ENCODE measurements at places on chromosomes 13 and 19.

DNA sequence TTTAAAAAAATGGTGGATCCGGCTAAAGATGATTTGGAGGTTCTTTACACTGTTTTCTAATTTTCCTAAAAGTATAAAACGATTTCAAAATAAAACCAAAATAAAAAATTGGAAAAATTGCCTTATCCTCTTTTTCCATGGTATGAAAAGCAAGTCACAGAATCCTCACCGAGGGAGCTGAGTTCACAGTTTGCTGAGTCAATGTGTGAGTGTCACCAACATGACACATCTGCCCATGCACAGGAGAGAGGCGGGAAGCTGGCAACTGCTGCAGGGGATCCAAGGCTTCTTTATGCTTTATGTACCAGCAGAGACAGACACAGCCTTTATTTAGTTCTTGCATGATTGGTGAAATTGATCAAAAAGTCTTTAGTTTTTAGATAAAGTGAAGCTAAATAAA lies 157.8 kb downstream of the TNFSF13B start:
- DNase-seq: no peak

DNA sequence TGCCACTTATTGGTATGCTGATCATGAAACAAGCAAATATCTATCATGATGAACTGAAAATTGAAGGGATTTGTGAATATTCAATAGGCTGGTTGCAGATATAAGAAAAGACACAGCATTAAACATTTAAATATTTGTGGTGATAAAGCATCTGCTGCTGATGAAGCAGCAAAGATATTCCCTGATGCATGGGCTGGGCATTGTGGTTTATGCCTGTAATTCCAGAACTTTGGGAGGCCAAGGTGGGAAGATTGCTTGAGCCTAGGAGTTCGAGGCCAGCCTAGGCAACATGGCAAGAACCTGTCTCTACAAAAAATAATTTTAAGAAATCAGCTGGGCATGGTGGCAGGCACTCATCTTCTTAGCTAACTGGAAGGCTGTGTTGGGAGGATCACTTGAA lies 54.5 kb downstream of the GPR180 start:
- DNase-seq: no peak

DNA sequence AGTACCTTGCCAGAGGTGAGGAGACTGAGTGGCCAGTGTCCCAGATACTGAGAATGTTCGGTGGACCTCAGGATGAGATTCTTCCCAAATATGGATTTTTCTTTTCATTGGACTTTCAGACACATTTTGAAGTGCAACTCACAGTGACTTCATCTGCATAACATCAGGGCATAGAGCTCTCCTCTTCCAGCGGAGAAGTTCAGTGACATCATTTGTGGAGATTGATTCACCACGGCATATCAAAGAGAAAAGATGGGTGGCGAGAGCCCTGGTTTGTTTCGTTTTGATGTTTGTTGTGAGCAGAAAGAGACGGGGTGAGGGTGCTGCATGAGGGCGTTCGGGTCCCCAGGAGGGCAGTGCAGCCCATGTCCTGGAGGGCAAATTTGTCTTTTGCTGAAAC lies 120.1 kb upstream of the GPR12 start:
- no peak for DNase-seq

DNA sequence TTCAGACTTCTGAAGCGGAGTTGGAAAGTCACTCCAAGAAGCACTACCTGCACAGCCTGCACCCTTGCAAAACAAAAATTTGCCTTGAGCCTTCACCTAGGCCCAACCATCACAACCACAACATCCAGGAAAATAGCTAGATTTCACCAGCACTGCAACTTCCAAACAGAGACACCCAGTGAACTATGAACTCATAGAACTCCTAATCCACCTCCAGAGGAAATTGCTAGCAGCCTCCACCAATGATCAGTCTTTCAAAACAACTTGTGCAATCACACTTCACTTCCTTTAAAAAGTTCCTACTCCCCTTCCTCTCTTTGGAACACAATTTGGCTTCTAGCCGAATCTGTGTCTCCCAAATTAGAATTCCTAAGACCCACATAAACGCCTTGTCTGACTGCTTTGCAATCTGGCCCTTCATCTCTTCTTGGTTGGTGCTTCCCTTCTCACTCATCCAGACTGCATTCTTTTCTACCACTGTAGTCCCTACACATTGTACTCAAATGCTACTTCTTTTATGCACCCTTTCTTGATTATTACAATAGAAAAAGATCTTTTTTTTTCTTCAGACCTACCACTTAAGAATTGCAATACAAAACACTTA lies 489.2 kb upstream of the ARGLU1 start:
- DNase-seq: no peak

DNA sequence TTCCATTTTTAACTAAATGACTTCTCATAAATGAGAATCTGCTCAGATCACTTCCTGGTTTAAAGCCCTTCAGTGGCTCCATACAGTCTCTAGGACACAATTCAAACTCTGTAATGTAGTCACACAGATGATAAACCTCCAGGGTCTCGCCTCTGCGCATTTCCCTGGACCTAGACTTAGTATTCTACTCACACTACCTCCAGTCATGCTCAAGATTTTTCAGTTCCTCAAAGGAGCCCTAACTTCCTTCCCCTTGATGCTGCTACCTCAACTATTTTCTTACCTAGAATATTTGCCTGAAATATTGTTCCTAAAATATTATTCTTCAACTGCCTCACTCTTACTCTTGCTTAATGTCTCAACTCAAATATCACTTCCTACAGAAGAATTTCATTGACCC lies 86.7 kb upstream of the TPP2 start:
- no peak for DNase-seq

DNA sequence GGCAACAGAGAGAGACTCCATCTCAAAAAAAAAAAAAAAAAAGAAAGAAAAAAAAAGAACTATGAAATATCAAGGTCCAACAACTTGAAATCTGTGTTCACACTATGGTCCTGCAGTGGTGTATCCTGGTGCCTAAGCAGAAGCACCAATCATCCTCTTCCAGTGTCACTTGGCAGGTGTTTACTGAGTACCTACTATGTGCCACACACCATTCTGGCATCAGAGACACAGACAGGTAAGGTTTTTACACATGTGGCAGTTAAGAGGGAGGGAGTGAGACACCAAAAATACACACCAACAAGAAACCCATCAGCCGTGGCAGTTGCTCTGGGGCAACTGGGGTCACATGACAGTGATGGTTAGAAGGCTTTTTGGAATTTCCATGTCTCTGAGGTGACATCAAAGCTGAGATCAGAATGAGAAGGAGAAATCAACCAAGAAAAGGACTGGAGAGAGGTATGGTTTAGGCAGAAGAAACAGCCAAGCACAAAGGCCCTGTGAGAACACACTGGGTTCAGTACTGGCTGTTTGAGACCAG lies 17.6 kb downstream of the PBX4 start:
- DNase-seq: no peak

DNA sequence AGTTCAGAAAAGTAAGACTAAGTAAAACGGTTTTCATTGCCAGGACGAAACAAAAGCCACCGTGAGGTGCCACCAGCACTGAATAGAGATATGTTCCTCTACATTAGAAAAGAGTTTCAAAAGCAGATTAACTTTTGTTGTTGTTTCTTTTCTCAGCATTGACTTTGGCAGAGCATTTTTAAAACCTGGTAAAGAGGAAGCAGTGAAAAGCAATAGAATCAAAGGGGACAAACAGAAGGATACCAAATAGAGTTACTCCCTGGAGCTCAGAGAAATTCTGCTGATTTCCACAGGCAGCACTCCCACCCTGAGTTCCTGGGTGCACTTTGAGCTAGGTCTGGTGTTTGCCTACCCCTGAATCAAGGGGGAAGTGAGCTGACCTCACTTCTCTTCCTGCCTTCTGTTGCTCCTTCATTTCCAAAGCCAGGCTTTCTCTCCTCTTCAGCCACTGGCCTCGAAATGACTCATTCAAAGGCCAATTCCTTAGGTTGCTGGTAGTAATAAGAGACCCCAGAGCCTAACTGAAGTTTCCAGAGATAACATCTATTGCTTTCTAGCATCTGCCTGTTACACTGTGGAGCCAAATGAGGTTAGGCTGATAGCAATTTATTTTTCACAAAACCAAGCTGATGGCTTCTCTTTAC lies 11.3 kb upstream of the ERICH6B start:
- DNase-seq: no peak

- no peak for DNase-seq
Measured at GRCh38 chr13:109114162-109114561, 484.8 kb downstream of the MYO16 start.

GRCh38 chr19:35068941-35069634 lies 27.6 kb downstream of the HPN start:
- DNase-seq: no peak

DNA sequence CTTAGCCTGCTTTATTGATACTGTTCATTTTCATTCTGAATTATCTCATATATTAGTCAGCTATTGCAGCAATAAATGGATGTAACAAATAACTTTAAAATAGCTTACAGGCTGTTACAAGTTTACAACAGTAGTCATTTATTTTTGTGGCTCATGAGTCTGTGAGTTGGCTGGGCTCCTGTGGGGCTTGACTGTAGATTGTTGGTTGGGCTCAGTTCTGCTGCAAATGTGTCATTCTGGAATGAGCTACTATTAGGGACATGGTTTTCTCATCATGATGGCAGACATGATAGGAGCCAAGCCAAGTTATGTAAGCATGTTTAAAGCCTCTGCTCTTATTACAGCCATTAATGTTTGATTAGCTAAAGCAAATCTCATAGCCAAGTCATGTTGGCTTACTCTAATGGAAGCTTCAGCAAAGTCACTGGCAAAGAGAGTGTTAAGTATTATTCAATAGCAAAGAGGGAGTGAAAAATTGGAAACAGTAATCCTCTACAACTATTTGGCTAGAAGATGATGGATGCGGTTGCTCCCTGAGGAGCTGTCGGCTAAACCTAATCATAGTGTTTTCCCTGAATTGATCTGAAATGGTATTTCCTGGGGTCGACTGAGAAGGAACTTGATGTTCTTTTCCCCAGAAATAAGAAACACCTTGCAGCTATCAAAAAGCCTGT lies 391.3 kb downstream of the TDRD3 start:
- no peak for DNase-seq

GRCh38 chr13:28575200-28575599 lies 80.3 kb upstream of the FLT1 start:
- no peak for DNase-seq

DNA sequence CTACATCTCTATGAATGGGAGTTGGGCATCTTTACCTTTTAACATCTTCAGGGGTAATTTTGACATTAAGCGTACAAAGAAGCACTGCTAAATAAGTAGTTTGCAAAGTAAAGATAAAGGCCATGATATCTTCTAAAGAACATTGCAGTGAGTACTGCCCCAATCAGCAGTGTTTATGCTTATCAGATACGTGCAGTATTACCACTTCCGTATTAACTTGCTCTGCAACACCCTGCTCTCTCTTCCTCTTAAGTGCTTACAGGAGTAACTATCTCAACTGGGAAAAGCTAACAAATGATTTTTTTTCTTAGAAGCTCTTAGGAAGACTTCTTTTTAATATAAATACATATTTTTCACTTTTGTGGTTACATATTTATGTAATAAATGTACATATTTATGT lies 793.7 kb upstream of the SLC10A2 start:
- DNase-seq: no peak

DNA sequence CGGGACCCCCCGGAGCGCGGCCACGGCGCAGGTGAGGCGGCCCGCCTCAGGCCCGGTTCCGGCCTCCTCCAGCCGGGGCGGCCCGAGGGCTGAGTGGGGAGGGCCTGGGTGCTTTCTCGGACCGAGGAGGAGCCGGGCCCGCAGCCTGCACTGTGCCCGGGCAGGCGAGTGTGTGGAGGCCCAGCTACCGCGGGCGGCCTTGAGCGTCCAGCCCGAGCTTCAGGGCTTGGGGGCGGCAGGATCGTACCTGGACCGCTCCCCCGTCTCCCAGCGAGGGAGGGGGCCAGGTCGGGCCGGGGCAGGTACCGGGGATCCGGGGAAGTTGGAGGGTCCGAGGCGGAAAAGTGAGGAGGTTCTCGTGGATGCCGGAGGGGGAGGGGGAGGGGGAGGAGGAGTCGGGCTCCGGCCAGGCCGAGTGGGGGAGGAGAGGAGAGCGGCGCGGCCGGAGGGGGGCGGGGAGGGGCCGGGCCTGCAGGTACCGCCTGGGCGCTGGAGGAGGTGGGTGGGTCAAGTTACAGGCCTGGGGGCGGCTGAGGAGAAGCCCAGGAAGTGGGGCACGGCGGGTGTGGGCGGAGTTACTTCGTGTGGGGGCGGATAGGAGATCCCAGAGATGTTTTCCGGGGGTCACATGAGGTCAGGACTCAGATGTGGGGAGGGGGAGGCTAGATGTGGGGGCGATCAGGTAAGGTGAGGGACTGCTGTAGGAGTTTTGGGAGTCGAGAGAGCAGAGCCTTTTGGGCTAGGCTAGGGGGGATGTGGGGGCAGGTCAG lies 545 bp downstream of the NACC1 start:
- DNase-seq: no peak

DNA sequence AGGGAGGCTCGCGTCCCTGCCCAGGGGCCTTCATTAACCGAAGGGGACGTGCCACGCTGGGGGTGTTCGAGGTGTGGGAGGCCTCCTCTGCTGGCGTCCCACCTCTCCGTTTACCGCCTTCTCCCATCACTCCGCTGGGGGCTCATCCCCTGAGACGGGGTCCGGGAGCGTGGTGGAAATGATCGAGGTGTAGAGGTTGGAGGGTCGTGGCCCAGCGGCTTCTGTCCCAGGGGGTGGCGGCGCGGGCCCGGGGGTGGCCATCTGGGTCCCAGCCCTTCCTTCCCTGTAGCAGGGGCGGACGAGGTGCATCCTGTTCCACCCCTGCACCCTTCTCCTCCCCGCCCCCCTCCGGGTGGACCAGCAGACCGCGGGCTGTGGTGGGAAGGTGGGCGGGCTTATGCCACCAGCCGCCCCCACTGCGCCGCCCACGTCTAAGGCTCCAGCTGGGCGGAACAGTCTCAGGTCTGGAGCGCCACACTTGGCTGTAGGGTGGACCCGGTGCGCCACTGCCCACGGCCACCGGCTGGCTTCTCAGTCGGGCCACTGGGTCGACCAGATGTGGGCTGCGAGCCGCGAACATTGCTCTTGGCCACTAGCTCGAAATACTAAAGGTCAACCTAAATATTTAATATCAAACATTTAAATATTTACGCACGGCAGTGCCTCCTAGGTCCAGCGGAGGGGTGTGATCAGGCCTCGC lies 69.5 kb downstream of the ZNF723 start:
- DNase-seq: no peak

DNA sequence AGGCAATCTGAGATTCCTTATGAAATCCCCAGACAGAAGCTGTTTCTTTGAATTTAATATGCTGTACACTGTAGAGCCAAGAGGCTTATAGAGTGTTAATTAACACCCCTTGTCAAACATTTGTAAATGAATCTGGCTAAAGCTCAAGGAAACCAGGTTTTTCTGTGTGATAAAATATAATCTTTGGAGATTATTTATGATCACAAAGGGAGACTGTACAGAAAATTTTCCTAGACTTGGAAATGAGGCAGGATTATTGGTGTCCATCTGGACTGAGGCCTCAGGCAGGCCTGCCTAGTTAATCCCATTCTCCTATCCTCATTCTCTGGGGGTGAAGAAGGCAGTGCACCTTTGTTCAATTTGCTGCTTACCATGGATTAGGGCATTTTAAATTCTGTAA lies 17.8 kb downstream of the KL start:
- DNase-seq: no peak

Data from putamen (tissue), 1 donor.